ENCODE measurements at places on chromosomes 1 and 21. TPM values are rescaled to one million over a fixed set of nuclear protein-coding genes. Genes with fewer than 3 reads are reported as not detected.

- no peak for DNase-seq
Measured at GRCh38 chr1:233015965-233016364, 65.6 kb downstream of the NTPCR start.

Gene RGS16
- 0.09 TPM for polyA plus RNA-seq

Gene FASLG
- polyA plus RNA-seq, result not detected

- DNase-seq, result no peak
Measured at GRCh38 chr1:61819421-61819820, 77.1 kb downstream of the PATJ start.

Gene ENAH
- 153 TPM for polyA plus RNA-seq

Gene BLZF1
- 28.0 TPM for polyA plus RNA-seq

Gene CELA3A
- not detected for polyA plus RNA-seq

DNA sequence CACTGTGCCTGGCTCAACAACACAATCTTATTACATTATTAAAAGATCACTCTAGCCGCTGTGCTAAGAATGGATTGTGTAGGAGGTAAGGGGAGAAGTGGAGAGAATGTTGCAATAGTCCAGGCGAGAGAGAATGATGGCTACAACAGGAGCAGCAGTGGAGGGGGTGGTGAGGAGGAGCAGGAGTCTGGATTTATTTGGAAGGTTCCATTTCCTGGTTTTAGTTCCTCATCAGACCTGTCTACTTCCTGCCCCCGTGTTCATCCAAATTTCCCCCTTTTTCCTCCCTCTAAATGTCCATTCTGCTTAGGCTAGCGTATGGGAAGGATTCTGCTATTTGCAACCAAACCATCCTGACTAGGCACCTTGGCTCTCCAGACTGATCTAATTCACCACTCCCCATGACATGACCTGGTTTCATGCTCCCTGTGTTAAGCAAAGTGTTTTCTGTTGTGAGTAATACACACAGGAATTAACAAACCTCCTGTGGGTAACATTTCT is 35.1 kb upstream of the EYA3 start:
- DNase-seq, result peak; percentile 93

- DNase-seq, result no peak
Measured at GRCh38 chr1:177206831-177207355, 36.1 kb downstream of the BRINP2 start.

DNA sequence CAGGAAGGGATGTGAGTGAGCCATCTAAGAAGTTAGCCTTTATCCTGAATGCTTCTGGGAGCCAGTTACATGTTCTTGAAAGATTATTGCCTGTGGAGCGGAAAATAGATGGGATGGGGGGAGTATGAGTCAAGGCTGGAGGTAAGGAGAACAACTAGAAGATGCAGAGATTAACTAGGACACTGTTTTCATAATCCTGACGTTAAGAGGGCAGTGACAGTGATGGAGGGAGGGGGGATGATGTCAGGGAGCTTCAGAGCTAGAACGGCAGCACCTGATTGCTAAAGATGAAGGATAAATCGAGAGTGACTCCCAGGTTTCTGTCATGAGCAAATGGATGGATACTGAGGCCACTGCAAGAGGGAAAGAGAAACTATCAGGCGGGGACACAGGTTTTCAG is 10.0 kb upstream of the RCSD1 start:
- no peak for DNase-seq

Gene CNR2
- not detected for polyA plus RNA-seq

Gene DYNLT4
- polyA plus RNA-seq, result not detected

DNA sequence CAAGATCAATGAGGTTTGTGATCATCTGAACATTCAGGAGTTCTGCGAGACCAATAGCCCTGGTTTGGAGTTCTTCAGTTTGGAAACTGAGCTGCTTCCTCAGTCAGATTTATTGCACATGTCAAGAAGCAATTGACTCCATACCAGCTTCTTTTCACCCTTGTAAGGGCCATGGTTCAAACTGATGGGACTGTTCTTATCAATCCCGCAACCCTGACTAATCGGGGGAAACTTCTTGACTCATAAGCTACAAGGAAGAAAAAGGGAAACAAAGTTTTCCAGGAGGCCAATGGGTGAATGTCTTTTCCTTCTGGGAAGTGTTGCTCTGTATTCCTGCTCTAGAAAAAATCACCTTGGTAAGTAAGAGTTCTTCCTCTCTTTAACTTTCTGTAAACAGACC is 187.9 kb downstream of the MIS18A start:
- no peak for DNase-seq

- peak; percentile 44 for DNase-seq
Measured at GRCh38 chr1:180094705-180095295, 59.9 kb upstream of the QSOX1 start.

GRCh38 chr21:45164838-45165237 is 90.5 kb downstream of the ADARB1 start:
- DNase-seq, result no peak

GRCh38 chr1:44536357-44537209 is 131.5 kb downstream of the RNF220 start:
- DNase-seq, result no peak

DNA sequence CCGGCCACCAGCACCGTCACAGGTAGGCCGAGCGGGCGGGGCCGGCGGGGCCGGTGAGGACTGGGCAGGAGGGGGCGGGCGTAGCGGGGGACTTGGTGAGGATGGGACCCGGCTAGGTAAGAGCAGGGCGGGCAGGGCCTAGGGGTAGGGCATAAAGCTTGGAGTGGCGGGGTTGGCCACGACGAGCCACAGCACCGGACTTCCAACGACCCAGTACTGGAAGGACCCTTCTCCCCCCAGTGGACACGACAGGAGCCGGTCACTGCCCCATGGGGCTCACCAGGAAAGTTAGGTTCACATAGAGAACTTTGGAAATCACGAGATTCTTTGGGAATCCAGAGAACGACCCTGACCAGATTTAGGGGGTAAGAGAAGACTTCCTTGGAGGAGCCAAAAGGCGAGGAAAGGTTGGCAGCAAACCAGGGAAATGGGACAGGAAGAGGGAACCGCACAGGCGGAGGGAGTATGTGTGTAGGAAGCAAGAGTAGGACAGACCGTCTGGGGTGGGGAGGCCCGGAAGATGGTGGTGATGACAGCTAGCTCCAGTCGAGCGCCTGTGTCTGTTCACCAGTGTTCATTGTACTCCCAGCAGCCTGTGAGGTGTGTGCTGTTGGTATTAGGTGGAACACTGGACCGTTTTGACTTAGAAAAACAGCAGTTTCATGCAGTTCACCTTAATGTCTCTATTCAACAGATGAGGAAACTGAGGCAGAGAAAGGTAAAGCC is 20.4 kb downstream of the ZNF362 start:
- DNase-seq, result no peak

Gene CFAP126
- polyA plus RNA-seq, result not detected

- DNase-seq, result peak; percentile 71
Measured at GRCh38 chr1:41890825-41891198, 27.9 kb downstream of the HIVEP3 start.
